GM19239 (cell line): ENCODE measurements at places on chromosomes 2 and 18.

DNA sequence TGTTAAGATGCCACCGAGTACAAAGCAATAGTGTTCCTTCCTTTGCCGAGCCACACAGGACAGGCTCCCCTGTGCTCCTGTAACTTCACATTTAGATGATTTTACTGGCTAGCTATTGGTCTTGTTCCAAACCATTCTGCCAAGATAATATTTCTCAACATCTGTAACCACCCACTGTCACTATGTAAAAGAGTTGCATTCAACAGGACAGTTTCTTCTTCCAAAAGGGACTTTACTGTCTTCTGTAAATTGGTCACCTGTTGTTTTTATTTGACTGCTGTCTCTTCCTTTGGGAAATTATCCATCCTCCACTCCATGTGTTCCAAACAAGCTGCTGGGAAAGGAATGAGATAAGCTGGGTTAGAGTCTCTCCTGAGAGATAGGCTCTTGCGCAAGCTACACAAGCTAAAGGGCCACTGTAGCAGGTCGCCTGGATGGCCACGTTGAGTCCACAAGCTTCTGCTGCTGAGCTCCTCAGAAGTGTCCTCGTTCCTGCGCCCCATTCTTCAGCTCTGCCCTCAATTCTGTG, 14.4 kb upstream of the BZW1 start:
- DNase-seq, result no peak

DNA sequence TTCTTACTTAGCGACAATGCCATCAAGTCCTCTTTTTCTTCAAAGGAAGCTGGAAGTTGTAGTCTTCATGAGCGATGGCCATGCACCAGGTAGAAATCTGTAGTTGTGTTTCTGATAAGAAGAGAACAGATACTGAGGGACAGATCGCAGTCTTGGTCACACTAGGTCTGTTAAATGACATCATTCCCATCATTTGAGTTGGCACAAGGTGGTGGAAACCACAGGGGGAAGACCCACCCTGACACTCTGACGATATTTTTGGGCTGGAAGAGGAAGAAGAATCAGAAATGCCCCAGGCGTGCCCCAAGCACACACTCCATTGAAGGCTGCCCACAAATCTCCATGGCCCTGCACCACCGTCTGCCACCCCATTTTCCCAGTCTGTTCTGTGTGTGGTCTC, 89.0 kb upstream of the BOD1L2 start:
- DNase-seq, result no peak

- no peak for DNase-seq
These were observed 27.9 kb downstream of the IWS1 start for GRCh38 chr2:127498386-127498785.

DNA sequence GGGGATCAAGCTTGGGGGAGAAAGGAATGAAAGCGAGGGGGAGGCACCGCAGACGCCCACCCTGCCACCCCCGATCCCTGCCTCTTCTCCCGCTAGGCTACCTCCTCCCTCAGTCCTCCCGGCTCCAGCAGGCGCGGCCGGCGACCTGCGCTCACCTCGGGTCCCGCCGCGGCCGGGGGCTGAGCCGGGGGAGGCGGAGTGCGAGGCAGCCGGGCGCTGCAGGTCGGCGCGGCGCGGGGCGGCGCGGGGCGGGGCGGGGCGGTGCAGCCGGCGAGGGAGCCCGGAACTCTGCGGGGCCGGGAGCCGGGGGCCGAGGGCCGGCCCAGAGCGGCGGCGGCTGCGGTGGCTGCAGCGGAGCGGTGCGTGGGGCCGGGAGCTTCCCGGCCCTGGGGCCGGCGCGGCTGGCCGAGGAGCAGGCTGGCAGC, 477 bp downstream of the ACVR1 start:
- no peak for DNase-seq

- DNase-seq, result no peak
These were observed 270.0 kb upstream of the RAB12 start for GRCh38 chr18:8339210-8339609.

- DNase-seq, result no peak
These were observed 60.9 kb upstream of the MMADHC start for GRCh38 chr2:149648282-149649030.

DNA sequence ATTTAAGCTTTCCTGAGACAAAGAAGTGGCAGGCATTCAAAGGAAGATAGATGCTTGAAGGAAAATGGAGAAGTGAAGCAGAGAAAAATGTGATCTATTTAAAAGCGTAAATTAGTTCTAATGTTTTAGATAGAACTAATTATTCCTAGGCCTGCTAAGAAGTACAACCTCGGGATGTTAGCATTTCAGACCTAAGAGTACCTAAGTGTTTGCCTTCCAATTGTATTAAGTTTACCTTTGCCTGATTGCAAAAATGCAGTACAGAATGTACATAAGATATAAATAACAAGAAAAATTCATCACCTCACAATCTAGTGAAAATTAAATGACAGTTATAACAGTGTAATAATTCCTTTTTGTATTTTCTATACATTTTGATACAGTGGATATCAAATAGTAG, 71.1 kb upstream of the HNMT start:
- DNase-seq, result no peak

DNA sequence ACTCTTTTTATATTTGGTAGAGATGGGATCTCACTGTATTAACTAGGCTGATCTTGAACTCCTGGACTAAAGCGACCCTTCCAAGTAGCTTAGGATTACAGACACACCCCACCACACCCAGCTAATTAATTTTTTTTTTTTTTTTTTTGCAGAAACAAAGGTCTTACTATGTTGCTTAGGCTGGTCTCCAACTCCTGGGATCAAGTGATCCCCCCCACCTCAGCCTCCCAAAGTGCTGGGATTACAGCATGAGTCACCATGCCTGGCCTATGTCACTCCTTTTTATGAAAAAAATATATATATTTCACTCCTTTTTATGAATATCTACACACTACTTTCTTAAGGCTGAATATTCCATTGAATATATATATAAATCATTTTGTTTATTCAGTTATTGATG, 162.8 kb downstream of the MGAT5 start:
- DNase-seq, result no peak

- no peak for DNase-seq
These were observed 133.7 kb downstream of the SMAD7 start for GRCh38 chr18:48817021-48817461.

- no peak for DNase-seq
These were observed 478.8 kb downstream of the PLCL1 start for GRCh38 chr2:198283146-198283545.

DNA sequence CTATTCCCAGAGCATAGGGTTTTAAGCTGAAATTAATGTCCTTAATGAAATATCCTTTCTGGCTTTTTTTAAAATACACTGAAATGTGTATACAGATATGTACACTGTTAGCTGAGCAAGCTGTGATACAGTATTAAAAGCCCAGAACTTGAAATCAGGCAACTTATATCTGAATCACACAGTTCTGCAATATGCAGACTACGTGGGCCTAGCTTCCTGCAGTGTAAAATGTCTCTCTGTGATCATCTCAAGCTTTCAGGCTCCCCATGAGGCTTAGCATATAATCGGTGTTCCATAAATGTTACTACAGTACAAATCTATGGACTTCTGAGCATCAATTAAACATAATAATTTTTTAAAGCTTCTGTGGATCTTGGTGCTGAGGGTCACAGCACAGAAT, 8.2 kb downstream of the FBXO15 start:
- no peak for DNase-seq

DNA sequence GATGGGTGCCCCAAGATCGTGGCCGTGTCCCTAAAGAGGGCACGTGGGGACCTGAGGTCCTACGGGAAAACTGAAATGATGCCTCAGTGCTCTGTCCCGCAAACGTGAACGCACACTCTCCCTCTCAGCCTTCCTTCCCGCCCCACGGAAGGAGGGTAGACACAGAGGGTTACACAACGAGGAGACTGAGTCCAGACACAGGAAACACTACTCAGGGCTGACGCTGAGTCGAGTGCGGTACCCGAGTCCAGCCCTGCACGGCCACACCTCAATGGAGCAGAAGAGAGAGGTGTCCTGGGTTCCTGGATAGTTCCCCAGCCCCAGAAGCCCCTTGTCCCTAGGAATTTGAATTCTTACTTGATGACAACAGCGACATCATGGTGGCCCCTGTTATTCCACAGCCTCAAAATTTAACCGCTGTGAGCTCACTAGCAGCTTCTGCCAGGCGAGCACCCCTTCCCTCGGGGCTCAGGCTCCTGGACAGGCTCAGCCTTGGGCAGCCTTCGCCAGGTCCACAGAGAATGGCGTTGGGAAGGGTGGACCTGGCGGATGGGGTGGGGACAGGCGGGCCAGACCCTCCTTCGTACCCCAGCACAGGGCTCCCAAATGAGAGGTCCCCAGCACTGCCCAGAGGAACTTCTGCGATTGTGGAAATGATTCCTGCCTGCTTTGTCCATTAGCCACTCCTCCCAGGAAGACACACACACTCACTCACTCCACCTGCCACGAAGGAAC, 980 bp upstream of the RNPEPL1 start:
- DNase-seq, result no peak

DNA sequence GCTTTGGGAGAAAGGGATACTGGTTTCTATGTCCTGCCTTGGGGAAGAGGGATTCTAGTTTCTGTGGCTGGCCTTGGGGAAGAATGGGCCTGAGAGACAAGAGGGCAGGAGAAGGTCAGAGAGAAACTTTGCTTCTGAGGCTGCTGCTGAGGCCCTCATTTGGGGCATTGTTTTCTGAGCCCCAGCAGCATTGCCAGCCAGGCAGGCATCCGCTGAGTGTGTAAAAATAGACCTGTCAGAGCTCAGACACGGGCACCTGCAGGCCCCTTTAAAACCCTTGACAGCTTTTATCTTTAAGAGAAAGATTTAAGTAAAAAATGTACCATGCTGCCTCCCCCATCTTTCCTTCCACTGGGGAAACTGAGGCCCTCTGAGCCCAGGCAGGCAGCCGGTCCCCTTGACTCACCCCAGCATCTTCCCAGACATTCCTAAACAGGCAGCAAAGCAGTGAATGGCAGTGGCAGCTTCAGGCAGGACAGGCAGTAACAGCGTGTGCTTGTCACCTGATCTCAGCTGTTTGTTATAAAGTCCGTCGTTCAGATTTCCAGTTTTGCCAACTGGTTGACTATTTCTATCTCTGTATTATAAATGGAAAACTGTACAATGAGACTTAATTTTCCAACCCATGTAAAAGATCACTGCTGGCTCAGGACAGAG, 27.6 kb downstream of the MLPH start:
- DNase-seq, result no peak

- no peak for DNase-seq
These were observed 267.8 kb upstream of the NXPH2 start for GRCh38 chr2:139048017-139048416.

- DNase-seq, result no peak
These were observed 296.7 kb downstream of the TNS1 start for GRCh38 chr2:217706095-217706494.

GRCh38 chr18:71136487-71136886, 847.6 kb downstream of the SOCS6 start:
- no peak for DNase-seq

- no peak for DNase-seq
These were observed 760.3 kb upstream of the SOX11 start for GRCh38 chr2:4931721-4932365.

- DNase-seq, result no peak
These were observed 1109.7 kb downstream of the LRP1B start for GRCh38 chr2:141021109-141021508.

DNA sequence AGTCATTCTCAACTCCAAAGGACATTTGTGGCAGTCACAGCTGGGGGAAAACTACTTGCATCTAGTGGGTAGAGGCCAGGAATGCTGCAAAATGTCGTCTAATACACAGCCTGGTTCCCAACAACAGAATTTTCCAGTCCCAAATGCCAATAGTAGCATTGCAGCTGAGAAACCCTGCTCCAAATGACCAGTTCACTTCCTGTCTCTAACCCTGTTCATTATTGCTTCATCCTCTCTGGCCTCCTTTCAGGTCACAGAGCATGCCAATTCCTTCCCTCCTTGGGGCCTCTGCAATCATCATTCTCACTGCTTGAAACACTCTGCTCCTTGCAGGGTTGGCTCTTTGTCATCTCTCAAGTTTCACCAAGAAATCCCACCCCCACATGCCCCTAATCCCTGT, 139.1 kb downstream of the IRS1 start:
- DNase-seq, result no peak

- no peak for DNase-seq
These were observed 5.3 kb downstream of the PTGR3 start for GRCh38 chr18:75203416-75204268.

DNA sequence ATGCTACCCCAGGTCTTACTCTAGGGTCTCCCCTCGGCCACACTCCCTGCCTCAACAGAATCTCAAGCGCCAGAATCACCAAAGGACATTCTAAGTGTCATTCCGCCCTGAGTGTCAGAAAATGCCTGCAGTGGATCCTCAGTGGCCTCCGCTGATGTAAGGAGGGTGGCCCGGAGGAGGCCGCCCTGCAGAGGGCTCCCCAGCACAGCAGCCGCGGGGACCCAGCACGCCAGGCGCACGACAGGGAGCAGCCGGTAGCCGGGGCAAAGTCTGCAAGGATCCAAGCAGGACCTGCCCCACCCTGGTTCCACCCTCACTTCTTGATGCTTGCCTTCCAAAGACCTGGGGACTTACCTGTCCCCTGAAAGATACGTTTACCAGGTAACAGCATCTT, 54.2 kb upstream of the ID2 start:
- no peak for DNase-seq

DNA sequence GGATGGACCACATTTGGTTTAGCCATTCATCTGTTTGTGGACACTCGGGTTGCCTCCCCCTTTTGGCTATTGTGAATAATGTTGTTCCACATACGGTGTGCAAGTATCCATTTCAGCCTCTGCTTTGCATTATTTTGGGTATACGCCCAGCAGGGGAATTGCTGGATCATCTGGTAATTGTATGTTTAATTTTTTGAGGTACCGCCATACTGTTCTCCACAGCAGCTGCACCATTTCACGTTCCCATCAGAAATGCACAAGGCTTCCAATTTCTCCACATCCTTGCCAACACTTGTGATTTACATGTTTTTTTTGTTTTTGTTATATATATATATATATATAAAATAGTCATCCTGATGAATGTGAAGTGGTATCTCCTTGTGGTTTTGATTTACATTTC, 54.6 kb upstream of the TWIST2 start:
- DNase-seq, result no peak

DNA sequence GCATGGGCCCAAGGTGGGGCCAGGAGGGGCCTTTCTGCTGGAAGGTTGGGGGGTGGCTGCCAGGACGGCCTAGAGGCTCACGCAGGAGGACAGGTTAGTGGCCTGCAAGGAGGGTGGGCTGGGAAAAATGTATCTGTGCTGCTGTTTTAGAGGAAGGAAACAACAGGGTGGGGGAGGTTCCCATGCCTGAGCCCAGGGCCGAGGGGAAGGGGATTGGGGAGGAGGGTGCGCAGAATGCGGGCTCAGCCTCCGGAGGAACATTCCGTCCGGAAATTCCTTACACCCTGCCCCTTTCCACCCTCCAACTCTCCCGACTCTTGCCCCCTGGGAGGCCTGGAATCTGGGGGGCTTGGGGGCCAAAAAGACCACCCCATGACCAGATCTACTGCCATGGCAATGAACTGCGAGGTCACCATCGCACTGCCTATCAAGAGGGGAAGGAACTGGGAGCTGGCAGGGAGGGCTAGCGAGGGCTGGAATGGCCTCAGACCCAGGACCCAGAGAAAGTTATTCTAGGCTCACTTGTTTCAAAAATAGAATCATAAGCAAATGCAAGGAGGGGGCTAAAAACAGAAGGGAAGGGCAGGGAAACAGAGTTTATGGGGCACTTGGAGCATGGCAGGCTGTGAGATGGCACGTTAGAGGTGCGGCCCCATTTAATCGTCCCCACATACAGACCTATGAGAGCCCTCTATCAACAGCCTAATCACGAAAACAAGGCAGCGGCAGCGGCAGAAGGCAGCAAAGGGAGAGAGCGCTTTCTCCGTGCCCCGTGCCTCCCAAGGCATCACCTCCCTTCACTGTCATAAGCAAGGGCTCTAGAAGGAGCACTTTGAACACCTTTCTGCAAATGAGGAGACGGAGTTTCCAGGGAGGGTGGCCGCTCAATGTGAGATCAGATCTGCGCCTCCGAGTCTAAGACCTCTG, 90.4 kb downstream of the TNS1 start:
- DNase-seq, result no peak
